ENCODE measurements at places on chromosomes 6 and 20.

GRCh38 chr20:55513954-55514353 is 491.4 kb downstream of the CBLN4 start:
- no peak for DNase-seq

GRCh38 chr20:3251806-3252205 is 12.8 kb upstream of the SLC4A11 start:
- no peak for DNase-seq

DNA sequence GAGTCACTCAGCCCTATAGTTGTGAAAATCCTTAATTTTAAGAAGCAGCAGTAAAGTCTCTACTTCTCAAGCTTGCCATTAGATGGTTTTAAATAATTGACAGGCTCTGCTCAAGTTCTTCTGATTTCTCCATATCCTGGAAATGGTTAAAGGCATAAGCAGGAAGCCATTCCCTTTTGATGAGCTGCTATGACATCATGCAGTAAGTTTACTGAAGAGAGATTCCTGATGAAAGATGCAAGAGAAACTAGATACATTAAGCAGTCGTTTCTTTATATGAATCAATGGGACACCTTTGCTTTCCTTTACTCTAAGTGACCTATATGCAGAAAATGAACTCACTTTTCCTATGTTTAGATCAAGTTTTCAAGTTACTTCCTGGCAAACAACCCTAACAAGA is 9.8 kb downstream of the POPDC3 start:
- DNase-seq = no peak

DNA sequence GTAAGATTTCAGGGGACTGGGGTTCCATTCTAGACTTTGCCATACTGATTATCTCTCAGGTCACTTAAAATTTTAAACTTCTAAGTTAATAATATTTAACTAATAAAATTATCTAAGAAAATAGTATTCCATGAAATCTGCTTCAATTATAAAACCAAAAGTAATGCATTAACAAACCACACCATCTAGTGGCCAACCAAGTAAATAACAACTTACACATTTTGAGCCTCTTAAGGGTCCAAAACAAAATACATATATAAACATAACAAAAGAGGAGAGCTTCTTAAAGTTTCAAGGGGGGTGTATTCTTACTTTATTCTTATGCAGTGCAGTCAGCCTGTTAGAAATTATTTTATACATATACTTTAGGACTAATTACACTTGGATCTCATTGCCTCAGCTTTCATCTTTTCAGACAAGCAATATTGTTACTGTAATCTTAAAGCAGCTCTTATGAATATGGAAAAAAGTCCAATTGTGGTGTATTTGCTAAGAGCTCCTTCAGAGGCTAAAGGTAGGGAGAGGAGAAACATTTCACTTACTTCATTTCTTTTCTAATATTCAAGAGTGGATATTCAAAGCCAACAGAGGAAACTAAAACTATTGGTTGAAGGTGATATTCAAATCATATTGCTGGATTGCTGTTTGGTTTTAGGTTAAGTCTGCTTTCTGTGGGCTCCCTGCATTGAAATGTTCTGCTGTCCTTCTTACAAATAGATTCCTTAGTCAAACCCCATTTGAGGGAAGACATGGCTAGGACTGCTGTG is 199.7 kb upstream of the SIM1 start:
- no peak for DNase-seq

DNA sequence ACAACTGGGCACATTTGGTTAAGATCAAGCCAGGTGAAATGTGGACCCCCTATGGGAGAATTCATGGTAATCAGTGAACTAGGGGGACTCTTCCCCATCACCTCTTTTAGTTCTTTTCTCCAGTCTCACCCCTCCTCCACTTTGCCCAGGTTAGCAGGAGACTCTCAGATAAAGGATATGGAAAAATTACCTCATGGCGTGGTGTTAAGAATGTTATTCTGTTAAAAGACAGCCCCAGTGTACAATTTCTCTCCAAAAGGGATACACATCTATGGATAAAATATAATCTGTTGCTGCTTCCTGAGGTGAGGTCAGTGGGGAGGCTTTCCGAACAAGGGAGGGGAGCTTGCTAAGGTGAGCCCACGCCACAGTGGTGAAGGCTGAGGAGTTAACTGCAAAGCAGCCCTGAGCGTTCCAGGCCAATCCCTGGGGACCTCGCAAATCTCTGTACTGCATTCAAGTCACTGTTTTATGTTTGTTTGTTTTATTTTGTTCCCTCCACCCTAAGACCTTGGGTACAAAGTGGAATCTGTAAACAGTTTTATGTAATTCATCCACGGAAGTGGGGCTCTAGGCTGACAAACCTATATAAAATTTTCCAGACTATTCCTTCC is 52.0 kb downstream of the ADGRF1 start:
- DNase-seq = no peak

DNA sequence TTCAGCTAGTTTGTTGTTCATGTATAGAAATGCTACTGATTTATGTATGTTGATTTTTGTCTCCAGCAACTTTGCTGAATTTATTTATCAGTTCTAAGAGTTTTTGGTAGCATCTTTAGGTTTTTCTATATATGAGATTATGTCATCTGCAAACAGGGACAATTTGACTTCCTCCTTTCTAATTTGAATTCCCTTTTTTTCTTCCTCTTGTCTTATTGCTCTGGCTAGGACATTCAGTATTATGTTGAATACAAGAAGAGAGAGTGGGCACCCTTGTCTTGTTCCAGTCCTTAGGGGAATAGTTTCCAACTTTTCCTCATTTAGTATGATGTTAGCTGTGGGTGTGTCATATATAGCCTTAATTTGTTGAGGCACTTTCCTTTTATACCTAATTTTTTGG is 58.2 kb downstream of the CDH26 start:
- no peak for DNase-seq

- no peak for DNase-seq
Observed at GRCh38 chr6:23174781-23175361, 605.5 kb downstream of the HDGFL1 start.

- DNase-seq = no peak
Observed at GRCh38 chr6:117371492-117371891, 54.2 kb downstream of the ROS1 start.

GRCh38 chr20:25320035-25320800 is 70.4 kb downstream of the ABHD12 start:
- DNase-seq = peak; percentile 43

DNA sequence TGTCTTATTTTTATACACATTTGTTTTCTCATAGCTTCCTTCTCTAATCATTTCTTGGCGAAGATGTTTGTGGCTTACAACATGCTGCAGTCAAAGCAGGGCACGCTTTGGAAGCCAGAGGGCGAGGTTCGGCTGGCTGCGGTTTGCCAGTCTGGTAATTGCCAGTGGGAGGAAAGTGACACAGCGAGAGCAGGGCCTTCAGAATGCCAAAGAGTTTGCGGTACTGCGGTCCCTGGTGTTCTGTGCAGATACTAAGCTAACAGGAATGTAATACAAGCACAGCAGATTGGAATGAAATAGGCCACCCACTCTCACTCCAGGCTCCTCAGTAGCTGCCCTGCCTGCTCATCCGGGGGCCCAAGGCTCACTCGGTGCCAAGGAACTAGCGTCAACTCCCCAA is 58.7 kb upstream of the TGM3 start:
- no peak for DNase-seq

- no peak for DNase-seq
Observed at GRCh38 chr6:163620670-163621330, 206.3 kb downstream of the QKI start.

GRCh38 chr6:167441715-167442206 is 116.9 kb downstream of the TTLL2 start:
- DNase-seq = no peak

- DNase-seq = no peak
Observed at GRCh38 chr20:62576815-62577489, 65.4 kb upstream of the SLCO4A1 start.

GRCh38 chr6:140713495-140713894 is 1339.0 kb upstream of the CITED2 start:
- no peak for DNase-seq

GRCh38 chr6:164122109-164122508 is 707.6 kb downstream of the QKI start:
- DNase-seq = no peak

DNA sequence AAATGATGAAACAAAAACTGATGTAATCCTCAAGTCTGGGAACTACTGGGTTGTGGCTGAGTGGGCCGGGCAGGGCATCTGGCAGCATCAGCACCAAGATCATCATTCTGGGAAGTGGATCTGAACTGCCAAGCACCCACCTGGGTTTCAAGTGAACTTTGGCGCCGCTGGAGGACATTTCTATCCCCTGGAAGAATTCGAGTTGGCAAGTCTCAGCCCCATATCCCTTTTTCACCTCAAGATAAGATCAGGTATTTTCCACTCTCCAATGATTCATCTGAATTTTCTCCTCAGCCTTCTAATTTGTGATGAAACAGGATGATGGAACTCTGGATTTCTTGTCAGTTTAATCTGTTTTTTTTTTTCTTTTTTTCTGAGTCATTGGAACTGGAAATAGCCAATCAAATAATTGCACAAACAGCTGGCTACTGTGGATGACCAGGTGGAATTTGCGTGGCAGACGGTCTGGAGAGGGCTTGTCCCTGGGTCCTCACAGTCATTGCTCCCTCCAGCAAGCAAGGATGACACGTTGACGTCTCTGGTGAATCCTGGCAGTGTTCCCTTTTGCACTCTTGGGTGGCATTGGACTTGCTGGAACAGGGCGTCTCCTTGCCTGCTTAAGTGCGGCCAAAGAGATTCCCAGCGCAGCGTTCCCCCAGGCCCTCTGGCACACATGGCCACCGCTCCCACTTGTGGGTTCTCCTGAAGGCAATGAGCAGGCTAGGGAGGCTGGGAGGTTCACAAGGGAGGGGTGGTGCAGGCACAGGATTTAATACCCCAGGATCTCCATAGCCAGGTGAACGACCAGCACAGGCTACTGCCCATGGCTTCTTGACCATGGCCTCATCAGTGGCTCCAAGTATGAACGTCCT is 80.4 kb downstream of the DHX35 start:
- DNase-seq = no peak

GRCh38 chr6:138590796-138591709 is 91.8 kb upstream of the NHSL1 start:
- DNase-seq = no peak

- DNase-seq = no peak
Observed at GRCh38 chr6:40187535-40188144, 253.4 kb upstream of the MOCS1 start.

DNA sequence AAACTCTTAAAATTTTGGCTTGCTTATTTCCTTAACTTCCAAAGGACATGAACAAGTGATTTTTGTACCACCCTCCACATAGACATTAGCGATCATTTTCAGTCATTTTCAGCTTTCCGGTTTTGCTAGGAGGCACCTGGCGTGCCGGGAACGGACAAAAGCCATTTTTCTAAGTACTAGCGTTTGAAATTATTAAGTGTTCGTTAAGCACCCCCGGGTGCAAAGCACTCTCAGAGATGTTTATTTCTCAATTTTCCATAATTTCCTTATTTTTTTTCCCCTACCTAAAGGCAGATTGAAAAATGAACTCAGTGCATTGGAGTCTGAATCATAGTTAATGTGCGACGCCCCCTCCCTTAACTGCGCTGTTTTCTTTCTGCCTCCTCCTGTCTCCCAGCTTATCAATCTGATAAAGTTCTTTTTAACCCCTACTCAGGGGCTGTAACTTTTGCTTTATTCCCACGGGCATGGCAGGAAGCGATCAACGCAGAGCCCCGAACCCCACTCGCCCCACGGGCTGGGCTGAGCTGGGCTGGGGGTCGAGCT is 58.2 kb downstream of the ZNF831 start:
- DNase-seq = no peak

GRCh38 chr6:55632953-55633352 is 54.0 kb upstream of the HMGCLL1 start:
- DNase-seq = no peak

- DNase-seq = no peak
Observed at GRCh38 chr6:5050009-5050408, 35.1 kb upstream of the PPP1R3G start.

DNA sequence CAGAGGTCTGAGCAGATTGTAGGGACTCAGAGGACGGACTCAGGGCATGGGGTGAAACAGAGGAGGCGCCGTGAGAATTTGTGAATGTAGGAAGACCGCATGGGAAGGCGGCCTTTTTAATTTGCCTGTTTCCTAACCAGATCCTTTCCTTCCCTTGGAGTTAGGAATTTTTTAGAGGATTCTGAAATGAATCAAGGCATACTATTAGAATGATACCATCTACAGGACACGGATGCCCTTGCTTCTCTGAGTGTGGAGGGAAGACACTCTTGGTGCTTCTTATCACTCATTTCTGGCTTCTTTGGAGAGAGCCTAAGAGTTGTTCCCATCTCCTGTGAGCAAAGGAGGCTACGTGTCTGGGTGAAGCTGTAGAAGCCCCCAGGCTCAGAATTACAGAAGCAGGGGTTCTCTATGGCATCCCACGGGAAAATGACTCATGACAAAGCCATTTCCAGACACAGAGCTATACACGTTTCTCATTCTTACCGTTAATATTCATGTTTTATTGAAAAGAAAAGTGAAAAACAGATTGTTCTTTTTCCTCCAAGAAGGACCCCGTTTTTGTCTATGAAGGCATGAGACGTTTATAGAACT is 148.5 kb downstream of the EDN3 start:
- no peak for DNase-seq

DNA sequence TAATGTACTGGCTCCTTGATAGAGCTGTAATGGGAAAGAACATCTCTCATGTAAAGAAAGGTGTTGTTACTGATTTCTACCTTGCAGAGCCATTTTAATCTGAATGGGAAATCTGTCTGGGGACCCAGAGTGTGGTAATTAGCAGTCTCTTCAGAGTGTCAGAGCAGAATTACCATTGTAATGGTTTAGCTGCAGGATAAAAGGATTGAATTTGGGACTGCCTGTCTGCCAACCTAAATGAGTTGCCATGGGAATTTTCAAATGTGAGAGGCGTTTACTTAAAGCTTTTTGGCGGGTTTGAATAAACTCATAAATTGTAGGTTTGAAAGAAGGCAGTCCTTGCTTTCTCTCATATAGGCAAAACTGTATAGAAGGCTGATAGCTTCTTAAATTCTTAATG is 128.8 kb downstream of the QKI start:
- DNase-seq = no peak

DNA sequence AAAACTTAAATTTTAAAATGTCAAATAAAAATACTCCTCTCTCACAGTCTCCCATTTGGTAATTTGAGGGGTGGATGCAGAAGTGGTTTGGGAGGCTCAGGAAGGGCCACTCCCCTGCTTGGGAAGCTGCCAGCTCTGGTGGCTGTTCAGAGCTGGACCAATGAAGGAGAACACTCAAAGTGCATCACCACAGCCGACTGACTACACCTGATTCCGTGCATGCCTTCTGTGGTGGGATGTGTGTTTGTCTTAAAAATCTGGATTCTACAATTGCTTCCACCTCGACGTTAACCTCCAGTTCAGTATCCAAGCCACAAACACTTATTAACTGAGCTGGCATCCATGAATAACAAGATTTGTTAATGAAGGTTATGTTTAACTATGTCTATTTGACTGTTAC is 137.3 kb downstream of the FOXC1 start:
- DNase-seq = no peak

DNA sequence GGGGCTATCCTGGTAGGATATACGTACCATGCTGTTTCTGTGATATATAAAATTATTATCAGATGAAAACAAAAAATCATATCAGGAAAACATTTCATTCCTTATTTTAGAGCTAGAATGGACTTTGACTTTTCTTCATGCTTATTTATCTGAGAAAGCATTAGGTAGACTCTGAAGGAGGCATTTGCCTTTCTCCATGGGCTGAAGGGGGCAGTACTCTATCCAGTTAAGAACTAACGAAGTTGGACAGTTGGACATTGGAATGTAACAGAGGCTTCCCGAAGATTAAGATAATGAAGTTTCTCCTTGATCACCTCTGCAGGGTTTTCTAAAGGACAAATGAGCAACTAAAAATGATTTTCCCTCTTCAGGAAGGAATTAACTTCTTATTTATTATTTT is 233.9 kb downstream of the SAMD5 start:
- no peak for DNase-seq
